IMR-90 (cell line): ENCODE measurements at places on chromosomes 3 and 15.

DNA sequence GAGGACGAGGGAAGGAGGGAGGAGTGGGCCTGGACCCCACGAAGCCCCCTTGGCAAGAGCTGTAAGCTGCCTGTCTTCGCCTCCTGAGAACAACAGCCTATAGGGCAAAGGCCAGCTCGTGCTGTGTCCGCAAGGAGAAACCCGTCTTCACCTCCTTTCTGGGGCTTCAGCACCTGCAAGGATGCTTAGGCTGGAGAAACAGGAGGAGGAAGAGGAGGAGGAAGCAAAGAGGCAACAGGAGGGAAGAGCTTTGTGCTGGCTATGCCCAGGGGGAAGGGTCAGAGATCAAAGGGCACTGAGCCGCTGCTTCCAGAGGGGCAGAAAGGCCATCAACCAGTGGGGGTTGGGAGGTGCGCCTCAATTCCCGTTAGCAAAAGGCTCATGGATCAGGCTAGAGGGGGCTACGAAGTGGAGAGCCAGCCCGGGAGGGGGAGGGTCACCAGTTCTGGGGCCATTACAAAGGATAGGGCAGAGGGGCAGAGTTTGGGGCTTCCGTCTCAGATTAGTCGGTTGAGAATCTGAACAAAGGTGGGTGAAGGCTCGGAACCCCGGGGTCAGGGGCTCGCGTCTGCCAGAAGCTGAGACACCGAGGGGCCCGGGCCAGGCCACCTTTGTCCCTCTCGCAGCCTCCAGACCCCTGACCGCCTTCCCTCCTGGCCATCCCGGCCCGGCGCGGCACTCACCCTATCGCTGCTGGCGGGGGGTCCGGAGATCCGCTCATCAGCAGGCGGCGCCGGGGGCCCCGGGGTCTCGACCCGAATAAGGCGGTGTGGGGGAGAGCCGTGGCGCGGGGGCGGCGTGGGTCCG is 792 bp downstream of the SHF start:
- DNase-seq: no peak

DNA sequence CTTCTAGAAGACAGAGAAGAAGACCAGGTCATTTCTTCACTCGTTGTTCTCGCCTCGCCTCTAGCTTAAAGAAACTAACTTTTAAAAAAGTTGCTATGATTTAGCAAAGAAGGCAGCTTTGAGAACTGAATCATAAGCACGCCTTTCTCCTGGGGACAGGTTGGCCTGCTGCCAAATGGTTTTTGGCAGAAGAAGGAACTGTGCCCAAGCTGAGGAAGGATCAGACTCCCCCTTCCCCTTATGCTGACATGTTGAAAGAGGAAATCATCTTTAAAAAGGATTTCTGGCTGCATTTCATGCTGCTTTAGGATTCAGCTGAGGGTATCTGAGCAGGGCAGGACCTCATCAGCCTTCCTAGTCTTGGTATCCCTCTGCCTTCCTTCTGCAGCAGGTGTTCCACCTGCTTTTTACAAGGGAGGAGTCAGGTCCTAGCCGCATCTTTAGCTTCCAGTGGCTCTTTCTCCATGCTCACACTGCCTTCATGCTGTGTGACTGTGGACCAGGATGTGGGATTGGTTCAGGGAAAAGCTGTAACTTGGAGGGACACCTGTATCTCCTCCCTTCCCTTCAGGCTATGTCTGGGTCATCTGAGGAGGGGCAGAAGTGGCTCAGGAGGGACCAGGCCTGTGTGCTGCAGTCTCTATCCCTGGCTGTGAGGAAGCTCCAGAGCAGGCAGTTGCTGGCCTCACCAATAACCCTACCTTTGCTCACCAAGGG is 34.1 kb upstream of the HACD2 start:
- DNase-seq: peak; percentile 82

GRCh38 chr3:66738625-66739365 is 238.0 kb upstream of the LRIG1 start:
- peak; percentile 87 for DNase-seq

DNA sequence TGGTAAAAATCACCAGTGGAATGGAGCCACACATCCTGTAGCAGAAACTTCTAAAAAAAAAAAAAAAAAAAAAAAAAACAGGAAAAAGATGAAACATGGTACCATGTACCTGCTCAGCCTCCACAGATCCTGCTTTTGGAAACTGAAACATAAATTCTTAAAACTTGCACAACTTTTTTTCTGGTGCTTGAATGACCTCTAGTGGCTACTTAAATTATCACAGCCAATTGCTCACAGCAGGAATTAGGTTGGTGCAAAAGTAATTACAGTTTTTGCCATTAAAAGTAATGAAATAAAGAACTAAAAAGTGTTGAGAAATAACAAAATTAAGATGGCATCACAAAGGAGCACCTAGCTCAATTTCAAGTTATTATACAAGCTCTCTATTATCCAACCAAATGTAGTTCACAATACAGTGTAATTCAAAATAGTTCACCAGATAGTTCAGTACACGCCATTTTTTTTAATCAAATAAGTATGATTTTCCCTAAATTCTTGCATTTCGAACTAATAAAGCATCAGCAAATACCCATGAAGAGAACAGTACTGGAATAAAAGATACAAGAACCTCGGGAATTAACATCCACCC is 80.6 kb downstream of the ULK4 start:
- DNase-seq: peak; percentile 48

- no peak for DNase-seq
These were observed 128.3 kb upstream of the GADL1 start for GRCh38 chr3:31022716-31023115.

DNA sequence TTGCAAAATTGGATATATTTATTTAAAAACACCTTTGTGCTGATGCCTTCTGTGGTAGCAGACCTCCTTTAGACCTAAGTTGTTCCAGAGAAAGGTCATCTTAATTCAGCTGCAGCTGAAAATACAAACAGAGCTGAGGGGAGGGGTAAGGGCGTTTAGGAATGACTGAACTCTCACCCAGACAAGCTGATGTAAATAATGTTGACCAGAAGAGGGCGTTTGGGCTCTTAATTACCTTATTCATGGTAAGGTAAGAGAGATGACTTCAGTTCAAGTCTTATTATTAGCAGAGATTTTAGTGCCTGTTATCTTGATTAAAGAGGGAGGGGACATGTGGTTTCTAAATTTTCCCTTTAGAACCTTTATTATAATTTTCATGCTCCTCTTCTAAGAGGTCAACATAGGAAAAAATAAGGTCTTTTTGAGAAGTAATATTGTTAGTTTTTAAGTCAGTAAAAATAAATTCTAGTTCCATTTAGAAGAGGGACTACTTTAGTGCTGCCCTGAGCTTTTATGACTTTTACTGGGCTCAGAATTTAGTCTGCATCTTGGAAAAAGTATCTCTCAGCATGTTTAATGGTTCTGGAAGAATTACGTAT is 46.3 kb downstream of the GPR171 start:
- peak; percentile 61 for DNase-seq
